ENCODE measurements at places on chromosomes 11 and 22.

GRCh38 chr11:72381584-72382090 is 52.7 kb downstream of the CLPB start:
- peaks cover 4% of the 10 kb centered on the region for H3K27me3 ChIP-seq
- H3K4me1 ChIP-seq = no peaks in the 10 kb centered on the region
- H3K27ac ChIP-seq = no peak overlapping the region
- H3K4me3 ChIP-seq = no peak overlapping the region
- no peak for DNase-seq

GRCh38 chr11:36258730-36259360 is 30.4 kb downstream of the COMMD9 start:
- H3K4me1 ChIP-seq = peaks cover 28% of the 10 kb centered on the region
- peaks cover 7% of the 10 kb centered on the region for H3K27me3 ChIP-seq
- H3K36me3 ChIP-seq = no peaks in the 10 kb centered on the region

- H3K4me1 ChIP-seq = no peaks in the 10 kb centered on the region
- peaks cover 16% of the 10 kb centered on the region for H3K36me3 ChIP-seq
- H3K27me3 ChIP-seq = no peaks in the 10 kb centered on the region
- H3K27ac ChIP-seq = no peak overlapping the region
- no peak overlapping the region for H3K4me3 ChIP-seq
These were observed 420.9 kb downstream of the METTL15 start for GRCh38 chr11:28529046-28529445.

DNA sequence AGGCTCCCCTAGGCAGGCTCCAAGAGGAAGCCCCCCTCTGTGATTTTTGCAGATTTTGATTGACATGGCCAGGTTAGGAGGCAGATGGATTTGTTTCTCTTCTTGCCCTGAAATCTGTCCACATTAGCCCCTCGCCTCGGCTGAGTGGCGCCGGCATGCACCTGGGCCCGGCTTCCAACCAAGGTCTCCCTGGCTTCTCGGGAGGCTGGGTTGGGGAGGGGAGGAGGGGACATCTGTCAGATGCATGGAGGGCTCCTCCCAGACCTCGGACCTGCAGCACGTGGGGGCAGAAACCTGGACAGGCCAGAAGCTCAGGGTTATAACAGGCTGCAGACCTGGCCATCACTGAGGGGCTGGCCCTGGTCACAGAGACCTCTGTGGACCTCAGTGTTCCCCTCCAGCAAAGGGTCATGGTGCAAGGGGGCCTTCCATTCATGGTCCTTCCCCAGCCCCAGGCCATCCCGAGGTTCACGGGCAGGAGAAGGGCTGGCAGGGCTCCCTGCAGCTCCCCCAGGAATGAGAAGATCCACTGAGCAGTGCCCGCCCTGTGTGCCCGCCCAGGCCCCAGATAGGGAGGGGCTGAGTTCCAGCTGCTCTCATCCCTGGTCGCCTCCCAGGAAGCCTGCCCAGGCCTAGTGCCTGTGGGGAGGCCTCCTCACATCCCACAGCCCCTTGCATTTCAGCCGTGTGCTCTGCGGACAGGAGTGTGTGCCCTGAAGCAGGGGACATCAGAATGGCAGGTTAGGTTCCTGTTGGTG is 747.8 kb downstream of the BRD1 start:
- H3K27ac ChIP-seq = no peak overlapping the region
- DNase-seq = no peak
- H3K4me1 ChIP-seq = no peaks in the 10 kb centered on the region
- H3K27me3 ChIP-seq = peaks cover 9% of the 10 kb centered on the region

DNA sequence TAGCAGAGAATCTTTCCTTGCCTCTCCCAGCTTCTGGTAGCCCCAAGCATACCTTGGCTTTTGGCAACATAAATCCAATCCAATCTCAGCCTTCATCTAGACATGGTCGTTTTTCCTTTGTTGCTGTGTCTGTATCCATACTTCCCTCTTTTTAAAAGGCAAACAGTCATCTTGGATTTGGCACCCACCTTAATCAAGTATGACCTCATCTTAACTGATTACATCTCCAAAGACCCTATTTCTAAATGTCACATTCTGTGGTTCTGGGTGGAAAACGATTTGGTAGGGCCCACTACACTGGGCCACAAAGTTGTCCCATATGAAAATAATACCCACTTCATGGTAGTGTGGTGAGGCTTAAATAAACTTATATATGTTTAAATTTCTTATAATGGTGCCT is 852 bp downstream of the BUD13 start:
- no peaks in the 10 kb centered on the region for H3K27me3 ChIP-seq
- H3K4me3 ChIP-seq = peak overlapping the region; percentile 97
- DNase-seq = no peak
- no peaks in the 10 kb centered on the region for H3K36me3 ChIP-seq
